Mammary epithelial cell (primary cell): ENCODE measurements at places on chromosomes 16 and 17.

- DNase-seq, result peak; percentile 37
Observed at GRCh38 chr17:32267690-32268205, 2.1 kb downstream of the RHBDL3 start.

- DNase-seq, result no peak
Observed at GRCh38 chr17:56876766-56877179, 37.1 kb downstream of the TRIM25 start.

- peak; percentile 19 for DNase-seq
Observed at GRCh38 chr16:30837904-30838303, 50.9 kb upstream of the ZNF629 start.

GRCh38 chr17:2852221-2852620 lies 56.0 kb downstream of the RAP1GAP2 start:
- no peak for DNase-seq

- DNase-seq, result peak; percentile 43
Observed at GRCh38 chr16:72050769-72051464, 3.4 kb upstream of the HP start.

DNA sequence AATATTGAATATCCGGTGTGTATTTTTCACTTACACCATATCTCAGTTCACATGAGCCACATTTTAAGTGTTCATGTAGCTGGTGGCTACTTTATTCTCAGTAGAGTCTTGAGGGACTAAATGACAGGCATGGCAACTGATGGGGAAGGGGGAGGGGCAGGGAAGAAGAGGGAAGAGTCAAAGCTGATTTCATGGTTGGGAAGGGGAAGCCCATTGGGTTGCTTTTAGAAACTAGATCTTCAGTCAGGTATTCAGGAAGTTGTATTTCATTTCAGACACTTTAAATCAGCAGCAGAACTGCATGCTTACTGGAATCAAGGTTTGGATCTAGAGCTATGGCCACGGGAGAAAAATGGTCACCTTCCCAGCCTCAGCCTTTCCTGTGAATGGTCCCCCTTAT lies 2.9 kb upstream of the WIPI1 start:
- no peak for DNase-seq

- peak; percentile 36 for DNase-seq
Observed at GRCh38 chr17:55434721-55435120, 13.1 kb upstream of the MMD start.

DNA sequence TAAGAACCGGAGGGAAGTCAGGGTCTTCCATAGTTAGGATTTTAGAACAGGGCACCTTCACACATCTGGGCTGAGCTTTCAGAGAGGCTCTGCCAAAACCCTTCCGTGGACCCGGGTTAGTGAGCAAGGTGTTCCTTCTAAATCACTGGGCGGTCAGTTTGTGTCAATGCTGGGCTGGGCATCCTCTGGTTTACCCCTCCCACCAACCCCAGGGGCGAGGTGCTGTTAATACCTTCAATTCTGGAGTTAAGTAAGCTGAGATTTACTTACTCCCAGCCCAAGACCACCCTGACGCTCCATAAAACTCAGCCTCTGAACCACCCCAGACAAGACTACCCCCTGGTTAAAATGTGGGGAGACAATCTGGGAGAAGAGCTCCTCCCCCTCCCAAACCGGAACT lies 1.0 kb downstream of the TMEM92 start:
- DNase-seq, result no peak

DNA sequence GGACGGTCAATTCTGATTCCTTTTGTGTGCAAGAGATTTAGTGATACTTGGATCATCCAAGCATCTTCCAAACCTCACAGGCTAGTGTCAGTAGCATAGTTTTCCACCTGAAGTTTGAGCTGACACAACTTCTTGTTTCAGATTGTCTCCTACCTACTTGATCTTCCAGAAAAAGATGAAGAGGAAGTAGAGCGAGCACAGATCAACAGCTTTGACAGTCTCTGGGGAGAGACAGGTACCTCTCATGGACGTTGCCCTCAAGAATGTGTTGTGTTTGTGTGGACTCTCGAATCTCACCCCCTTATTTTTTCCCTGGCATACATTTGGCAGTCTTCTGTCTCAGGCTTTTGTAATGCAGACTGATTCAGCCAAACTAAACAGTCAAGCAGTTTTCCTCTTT lies 47.4 kb downstream of the CYB561 start:
- DNase-seq, result no peak

DNA sequence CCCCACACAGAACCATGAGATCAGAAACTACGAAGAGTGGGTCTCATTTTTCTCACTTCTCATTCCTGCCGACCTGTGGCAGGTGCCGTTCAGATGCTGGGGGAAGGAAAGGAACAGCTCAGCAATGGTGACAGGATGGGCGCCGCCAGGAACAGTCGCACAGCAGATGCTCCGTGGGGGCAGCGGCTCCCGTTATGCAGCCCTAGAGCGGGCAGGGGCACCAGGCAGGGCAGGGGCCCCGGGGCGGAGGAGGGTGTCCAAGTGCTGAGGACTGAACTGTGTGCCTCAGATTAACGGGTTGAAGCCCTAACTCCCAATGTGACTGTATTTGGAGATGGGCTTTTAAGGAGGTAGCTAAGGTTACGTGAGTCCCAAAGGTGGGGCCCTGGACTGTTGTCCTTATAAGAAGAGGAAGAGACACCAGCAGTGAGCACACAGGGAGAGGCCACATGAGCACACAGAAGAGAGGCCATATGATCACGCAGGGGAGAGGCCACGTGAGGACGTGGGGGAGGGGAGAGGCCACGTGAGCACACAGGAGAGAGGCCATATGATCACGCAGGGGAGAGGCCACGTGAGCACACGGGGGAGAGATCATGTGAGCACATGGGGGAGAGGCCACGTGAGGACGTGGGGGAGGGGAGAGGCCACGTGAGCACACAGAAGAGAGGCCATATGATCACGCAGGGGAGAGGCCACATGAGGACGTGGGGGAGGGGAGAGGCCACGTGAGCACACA lies 95.7 kb upstream of the METRNL start:
- DNase-seq, result no peak

GRCh38 chr17:83192161-83192788 lies 112.9 kb downstream of the METRNL start:
- DNase-seq, result no peak

- no peak for DNase-seq
Observed at GRCh38 chr17:22278302-22279275, 586.3 kb downstream of the KCNJ18 start.

GRCh38 chr17:52790359-52790955 lies 631.9 kb upstream of the CA10 start:
- DNase-seq, result no peak

DNA sequence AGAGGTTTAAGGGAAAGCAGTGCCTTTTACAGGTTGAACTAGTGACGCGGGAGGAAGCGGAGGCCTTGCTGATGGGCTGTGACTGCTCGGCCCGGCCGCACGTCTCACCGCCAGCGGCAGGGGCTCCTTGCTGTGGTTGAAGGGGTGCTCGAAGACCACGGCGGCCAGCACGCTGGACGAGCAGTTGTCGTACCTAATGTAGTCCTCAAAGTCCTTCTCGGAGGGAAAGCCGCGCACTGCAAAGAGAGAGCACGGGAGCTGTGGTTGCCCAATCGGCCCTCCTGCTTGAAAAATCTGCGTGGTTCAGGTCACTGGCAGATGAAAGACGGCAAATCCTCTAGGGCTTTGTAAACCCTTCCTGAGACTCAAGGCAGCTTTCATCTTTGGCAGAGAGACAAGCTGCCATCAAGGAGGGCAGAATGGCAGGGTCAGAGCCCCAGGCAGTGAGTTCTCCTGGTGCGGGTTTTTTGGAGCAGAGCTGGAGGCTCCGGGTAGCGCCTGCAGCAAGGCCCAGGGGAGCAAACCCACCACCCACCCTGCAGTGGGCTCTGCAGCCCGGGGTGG lies 16.1 kb downstream of the ABCA3 start:
- DNase-seq, result no peak

GRCh38 chr17:40735016-40735415 lies 20.1 kb downstream of the KRT25 start:
- peak; percentile 79 for DNase-seq

DNA sequence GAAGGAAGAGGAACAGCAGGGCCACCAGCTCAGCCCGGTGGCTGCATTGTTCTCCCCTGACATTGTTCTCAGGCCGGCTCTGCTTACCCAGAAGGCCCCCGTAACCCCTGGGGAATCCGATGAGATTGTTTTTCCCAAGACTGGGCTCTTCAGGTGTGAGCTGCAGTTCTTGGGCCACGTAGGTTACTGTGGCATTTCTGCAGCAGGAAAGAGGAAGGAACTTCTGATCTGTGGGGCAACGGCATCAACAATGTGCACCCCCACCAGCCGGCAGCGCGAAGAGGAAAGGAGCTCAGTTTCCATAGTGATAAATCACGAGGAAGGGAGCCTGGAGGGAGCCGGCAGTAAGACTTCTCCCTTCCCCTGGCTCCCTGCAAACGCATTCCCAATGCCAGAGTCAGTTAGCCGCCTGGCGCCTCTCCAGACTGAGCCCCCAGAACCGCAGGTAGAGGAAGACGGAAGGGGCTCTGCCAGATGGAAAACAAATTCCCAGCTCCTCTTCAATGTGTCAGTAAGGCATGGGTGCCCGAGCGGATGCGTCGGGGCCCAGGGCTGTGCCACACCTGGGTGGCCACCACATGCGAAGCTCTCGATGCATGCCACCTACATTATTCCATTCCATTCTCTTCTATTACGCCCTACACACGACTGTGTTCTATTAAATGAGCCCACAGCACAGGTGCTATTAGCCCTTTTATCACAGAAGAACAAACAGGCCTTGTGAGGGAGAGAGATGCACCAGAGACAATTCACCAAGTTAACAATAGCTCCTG lies 21.5 kb upstream of the PECAM1 start:
- no peak for DNase-seq

- no peak for DNase-seq
Observed at GRCh38 chr17:15323131-15323530, 18.3 kb downstream of the TEKT3 start.

- no peak for DNase-seq
Observed at GRCh38 chr16:1338119-1338730, 4.8 kb downstream of the BAIAP3 start.

GRCh38 chr16:71387045-71387871 lies 28.7 kb downstream of the CALB2 start:
- DNase-seq, result no peak

DNA sequence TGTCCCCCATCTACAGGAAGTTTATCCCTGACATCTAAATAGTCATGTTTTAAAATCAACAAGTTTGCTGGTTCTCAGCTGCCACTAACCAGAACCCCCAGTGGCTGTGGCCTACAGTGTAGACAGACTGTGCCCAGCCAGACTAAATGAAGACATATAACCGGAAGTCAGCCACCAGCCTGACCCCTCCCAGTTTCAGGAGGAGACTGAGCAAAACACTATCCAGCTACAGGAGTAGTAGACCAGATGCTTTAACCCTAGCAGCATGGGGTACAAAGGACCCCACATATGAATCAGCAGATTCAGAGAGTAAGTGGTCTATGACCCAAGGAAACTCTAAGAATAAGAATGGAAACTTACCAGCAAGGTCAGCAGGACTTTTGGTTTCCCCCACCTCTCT lies 83.4 kb downstream of the HIC1 start:
- DNase-seq, result no peak

DNA sequence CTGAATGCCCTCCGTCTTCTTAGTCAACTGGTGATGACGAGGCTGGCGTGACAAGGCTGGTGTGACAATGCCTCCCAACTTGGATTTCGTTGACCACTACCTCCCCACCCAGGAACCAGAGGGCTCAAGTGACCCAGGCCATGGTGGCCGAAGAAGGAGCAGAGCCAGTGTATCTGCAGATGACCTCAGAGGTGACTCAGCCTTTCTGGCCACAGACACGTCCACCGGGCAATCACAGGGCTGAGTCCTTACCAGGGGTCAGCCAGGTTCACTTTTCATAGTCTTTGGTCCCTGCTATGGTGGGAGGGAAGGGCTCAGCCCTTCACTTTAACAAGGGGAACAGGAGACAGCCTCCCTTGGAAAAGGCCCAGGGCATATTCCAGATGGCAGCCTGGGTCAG lies 116.3 kb downstream of the MAF start:
- no peak for DNase-seq

DNA sequence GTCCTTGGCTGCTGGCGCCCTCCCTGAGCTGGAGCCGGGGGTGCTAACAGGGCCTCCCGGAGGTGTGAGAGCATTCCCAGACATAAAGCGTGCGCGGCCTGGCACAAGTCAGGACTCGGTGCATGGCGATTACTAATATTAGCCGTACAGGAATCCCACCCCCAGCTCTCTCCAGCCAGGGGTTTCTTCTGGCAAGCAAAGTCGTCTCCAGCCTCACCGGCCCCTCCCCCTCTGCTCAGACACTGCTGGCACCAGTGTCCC lies 5.0 kb downstream of the CASKIN1 start:
- DNase-seq, result no peak

DNA sequence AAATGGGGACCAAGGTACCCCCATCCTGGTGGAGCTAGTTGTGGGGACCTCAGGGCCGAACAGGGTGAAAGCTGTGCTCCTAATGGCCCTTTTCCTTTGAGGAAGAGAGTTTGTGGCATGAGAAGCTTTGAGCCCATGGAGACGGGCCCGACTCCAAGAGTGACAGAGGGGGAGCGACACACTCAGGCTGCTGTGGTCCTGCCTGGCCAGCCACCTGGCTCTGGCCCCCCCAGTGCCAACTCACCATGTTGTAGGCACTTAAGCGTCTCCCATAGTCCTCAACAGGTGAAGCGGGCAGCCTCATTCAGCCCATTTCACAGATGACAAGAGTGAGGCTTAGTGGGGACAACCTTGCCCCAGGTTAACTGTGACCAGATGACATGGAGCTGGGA lies 1.6 kb downstream of the IL21R start:
- no peak for DNase-seq

- peak; percentile 36 for DNase-seq
Observed at GRCh38 chr17:38361694-38362465, 10.2 kb downstream of the SOCS7 start.

- no peak for DNase-seq
Observed at GRCh38 chr17:73072219-73072962, 20.1 kb downstream of the SLC39A11 start.

DNA sequence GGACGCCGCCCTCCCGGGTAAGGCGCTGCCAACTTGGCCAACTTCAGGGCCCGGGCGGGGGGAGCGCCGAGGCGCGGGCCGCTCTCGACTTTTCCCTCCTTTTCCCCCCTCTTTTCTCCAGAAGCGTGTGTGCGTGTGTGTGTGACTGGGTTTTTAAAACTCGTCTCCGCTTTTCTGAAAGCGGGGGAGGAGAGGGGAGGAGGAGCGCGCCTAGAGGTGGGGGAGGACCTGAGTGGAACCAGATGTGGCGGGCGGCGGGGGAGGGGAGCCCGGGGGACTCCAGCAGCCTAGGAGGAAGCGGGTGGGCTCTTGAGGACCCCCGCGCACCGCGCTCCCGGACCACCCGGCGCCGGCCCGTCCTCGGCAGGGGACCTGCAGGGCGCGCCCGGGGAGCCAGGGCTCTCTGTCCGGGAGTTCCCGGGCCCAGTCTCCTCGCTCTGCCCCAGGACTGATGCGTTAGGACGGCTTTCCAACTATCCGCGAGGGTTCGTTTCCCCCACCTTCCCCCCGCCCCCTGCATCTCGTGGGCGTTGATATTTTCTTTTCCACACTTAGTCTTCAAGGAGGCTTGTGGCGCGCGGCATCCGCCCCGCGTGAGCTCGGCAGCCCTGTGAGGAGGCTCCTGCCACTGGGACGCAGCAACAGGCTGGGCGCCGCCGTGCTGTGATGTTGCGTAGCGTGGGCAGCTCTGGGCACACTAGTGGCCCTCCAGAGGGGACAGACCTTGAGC lies 599 bp downstream of the MRC2 start:
- peak; percentile 57 for DNase-seq
